Activated CD4-positive, alpha-beta T cell treated with anti-CD3 and anti-CD28 coated beads, Interleukin-2, amount 10 ng/mL, durations not matched to agents 7 days and 5 days (primary cell): ENCODE measurements at places on chromosomes 11 and 22.

GRCh38 chr22:20021196-20022181 is 579 bp downstream of the TANGO2 start:
- DNase-seq = no peak

DNA sequence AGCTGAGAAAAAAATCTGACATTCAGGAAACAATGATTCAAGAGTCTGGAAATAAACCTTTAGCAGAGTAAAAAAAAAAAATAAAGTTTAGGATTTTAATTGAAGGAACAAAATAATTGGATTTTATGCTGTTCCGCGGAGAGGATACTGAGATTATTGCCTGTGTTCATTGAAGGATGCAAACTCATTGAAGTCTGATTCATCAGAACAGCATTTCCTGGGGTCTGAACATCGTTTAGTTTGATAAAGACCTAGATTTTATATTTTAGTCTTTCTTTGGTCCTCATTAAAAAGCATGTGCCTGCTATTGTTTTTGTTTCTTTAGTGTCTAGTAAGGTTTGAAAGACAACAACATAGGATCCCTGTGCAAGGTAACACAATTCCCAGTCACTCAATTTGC is 4.5 kb downstream of the TLCD5 start:
- no peak for DNase-seq

DNA sequence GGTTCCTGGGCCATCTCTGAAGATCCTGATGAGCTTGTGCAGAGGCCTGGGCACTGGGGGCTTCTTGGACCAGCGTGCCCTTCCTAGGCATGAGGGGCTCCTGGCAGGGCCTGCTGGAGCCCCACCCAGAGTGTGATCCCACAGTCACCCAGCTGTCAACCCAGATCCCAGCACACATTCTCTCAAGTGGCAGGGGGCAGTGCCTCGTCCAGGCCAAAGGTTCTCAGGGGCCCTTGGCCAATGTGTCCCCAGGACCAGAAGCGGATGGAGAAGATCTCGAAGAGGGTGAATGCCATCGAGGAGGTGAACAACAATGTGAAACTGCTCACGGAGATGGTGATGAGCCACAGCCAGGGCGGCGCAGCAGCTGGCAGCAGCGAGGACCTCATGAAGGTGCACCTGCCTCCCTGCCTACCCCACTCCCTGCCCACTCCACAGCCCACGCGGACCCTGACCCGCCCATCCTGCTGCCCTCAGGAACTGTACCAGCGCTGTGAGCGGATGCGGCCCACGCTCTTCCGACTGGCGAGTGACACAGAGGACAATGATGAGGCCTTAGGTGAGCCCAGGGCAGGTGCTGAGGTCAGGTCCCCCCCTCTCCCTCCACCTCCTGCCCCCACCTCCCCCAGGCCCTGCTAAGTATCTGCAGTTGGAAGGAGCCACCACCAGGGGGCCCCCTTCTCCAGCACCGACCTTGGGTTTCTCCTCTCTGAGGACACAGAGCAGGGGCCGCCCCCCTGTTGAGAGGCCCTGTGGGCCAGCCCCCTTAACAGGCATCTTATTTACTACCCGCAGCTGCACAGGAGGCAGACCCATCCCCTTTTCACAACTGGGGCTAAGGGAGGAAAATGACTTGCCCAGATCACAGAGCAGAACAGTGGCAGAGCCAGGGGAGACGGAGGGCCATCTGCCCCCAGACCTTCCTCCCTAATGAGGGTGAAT is 14.7 kb downstream of the GGA1 start:
- peak; percentile 79 for DNase-seq

DNA sequence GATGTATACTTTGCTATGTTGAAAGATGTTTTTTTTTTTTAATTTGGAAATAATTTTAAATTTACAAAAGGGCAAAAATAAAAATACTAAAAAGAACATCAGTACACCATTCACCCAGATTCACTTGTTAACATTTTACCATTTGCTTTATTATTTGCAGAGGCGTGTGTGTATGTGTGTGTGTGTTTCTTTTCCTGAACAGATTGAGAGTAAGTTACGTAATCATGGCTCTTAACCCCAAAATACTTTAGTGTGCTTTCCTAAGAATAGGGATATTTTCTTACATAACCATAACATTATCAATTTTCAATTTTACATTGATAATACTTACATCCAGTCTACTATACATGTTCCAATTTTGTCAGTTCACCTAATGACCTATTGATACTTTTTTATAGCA is 91.5 kb upstream of the HORMAD2 start:
- DNase-seq = no peak

GRCh38 chr11:10490398-10491241 is 35.6 kb downstream of the AMPD3 start:
- no peak for DNase-seq

DNA sequence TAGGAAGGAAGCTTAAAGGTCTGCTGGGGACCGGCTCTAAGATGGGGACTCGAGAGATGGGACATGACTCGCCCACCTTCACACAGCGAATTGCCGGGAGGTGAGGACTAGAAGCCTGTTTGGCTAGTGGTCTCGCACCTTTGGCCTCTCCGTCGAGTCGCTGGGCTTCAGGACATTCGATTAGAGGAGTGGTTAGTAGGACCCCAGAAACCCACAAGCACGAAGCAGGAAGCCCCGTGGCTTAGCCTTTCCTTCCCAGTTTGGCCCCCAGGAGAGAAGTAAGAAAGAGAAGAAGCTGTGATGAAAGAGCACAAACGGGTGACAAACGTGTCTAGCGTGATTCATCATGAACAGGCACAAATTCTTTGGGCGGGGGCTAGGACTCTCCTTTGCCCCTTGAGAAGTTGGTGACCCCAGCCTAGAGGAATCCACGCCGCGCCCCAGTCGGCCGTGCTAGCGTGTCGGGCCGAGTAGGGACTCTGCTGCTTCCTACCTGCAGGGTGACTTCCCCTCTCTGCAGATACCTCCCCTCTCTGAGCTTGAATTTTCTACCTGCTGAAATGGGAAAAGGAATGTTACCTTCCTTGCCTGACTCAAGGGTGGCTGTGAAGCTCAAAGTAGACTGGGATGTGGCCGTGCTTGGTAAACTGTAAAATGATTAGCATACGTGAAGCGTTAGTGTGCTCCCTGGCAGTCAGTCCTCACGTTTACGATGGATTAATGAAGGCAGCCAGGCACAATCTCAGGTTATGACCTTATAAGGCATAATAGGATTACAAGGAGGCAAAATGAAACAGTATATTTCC is 1.1 kb upstream of the ADM start:
- peak; percentile 11 for DNase-seq

- DNase-seq = no peak
Measured at GRCh38 chr11:126816645-126817044, 183.9 kb downstream of the KIRREL3 start.
